ENCODE measurements at places on chromosomes 4 and X. TPM values are rescaled to one million over a fixed set of nuclear protein-coding genes. Genes with fewer than 3 reads are reported as not detected.

The CNGA1 gene
- not detected for total RNA-seq

The LNX1 gene
- 2.6 TPM for total RNA-seq

The NPY2R gene
- total RNA-seq, result not detected

The GBA3 gene
- total RNA-seq, result not detected

The CT45A1 gene
- total RNA-seq, result not detected

The ATOH1 gene
- not detected for total RNA-seq

- DNase-seq, result no peak
Observed at GRCh38 chrX:72713130-72713529, 976 bp downstream of the PHKA1 start.

- no peak for DNase-seq
Observed at GRCh38 chrX:75096331-75096730, 59.8 kb downstream of the ABCB7 start.

GRCh38 chr4:72587334-72587733 is 18.3 kb upstream of the ADAMTS3 start:
- no peak for DNase-seq

DNA sequence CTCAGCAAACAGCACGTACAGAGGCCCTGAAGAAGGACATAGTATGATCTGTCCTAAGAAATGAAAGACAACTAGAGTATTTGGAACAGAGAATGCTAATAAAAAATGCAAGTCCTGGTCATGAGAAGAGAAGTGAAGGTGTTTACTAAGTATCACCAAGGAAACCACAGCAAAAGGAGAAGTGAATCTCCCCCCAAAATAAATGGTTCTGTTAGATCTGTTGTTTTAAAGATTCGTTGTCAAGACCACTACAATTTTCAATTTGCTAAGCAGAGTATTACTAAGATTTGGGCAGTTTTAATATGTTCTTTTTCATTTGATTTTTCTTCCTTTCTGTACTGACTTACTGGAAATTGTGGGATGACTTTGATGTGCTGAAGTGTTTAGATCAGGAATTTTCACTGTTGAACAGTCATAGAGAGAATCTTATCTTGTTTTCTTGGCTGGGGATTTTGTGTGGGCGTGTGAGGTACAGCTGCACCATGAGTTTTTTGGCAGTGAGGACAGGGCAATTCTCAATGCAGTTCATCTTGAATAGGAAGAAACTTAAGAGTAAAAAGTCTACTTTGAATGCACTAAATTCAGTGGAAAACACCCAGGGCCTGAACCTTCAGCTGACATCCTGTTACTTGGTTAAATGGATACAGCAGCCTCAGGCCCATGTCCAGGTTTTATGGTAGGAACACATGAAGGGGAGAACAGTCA is 132.2 kb downstream of the STIM2 start:
- no peak for DNase-seq

DNA sequence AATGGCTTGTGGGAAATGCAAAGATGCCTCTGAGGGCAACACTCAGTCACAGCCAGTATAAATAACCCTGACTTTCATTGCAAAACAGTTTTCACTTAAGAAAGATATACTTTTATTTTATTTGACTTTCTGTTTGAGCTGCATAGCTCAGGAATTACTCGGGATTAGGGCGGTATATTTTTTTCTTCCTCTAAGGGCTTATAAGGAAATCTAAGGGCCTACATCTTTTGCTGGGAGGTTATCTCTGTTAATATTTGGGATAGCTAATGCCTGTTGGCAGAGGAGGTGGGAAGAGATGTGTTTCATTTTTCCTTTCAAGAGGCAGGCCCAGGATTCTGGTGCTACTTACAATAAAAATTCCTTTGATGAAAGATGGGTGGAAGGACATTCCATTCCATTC is 28.8 kb upstream of the EGFL6 start:
- DNase-seq, result no peak

GRCh38 chr4:144579411-144580030 is 66.4 kb upstream of the HHIP start:
- peak; percentile 71 for DNase-seq

Data from pulmonary artery endothelial cell (primary cell).